ENCODE measurements at places on chromosomes 7 and 10. TPM values are rescaled to one million over a fixed set of nuclear protein-coding genes. Genes with fewer than 3 reads are reported as not detected.

GARIN1A gene
- 1.4 TPM for total RNA-seq

PTF1A gene
- not detected for total RNA-seq

COL1A2 gene
- 2.5 TPM for total RNA-seq

HGF gene
- total RNA-seq = not detected

CLCN1 gene
- not detected for total RNA-seq

TMEM236 gene
- total RNA-seq = 0.07 TPM

PAPOLB gene
- not detected for total RNA-seq

EBLN1 gene
- total RNA-seq = not detected

TYSND1 gene
- total RNA-seq = 38.7 TPM

DNA sequence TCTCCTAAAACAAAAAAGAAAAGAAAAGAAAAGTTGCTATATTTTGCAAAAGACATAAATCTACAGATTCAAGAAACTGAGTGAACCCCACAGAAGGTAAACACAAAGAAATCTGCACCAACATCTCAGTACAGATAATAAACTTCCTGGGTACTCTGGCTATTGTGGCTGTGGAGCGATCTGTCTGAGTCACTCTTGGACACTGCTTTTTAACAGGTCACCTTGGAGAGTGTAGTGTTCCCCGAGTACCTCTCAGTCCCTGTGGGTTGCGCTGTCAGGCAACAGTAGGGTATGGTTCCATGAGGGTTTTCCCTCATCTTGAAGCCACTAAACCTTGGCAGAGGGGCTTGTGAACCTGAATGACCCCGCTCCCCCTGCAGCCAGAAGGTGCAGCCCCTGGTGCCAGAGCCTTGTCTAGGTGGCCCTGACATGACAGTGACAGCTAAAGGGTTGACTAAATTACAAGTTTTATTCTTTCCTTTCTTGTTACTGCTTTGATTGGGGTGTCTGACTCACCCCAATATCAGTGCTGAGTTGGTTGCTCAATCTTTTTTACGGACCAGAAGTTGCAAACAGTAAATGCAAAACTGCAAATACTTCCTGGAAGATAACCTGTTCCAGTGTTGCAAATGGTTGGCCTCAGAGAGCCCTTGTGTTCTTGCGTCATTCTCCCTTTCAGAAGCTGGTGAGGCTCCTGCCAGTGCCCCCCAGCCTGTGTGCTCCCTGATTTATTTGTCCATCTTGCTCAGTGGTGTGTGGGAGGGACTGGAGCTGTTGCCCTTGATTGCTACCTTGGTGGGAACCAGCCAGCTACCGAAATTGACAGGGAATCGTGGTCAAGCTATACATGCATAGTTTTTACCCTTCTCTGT lies 30.6 kb downstream of the POR start:
- no peaks in the 10 kb centered on the region for H3K4me1 ChIP-seq
- H3K27me3 ChIP-seq = no peaks in the 10 kb centered on the region
- H3K36me3 ChIP-seq = peaks cover 2% of the 10 kb centered on the region
- H3K27ac ChIP-seq = no peak overlapping the region

- no peak overlapping the region for H3K4me3 ChIP-seq
- H3K4me1 ChIP-seq = no peaks in the 10 kb centered on the region
- DNase-seq = no peak
- peaks cover 12% of the 10 kb centered on the region for H3K27me3 ChIP-seq
- H3K36me3 ChIP-seq = no peaks in the 10 kb centered on the region
These were observed 54.0 kb upstream of the CACUL1 start for GRCh38 chr10:118808601-118809356.

DNA sequence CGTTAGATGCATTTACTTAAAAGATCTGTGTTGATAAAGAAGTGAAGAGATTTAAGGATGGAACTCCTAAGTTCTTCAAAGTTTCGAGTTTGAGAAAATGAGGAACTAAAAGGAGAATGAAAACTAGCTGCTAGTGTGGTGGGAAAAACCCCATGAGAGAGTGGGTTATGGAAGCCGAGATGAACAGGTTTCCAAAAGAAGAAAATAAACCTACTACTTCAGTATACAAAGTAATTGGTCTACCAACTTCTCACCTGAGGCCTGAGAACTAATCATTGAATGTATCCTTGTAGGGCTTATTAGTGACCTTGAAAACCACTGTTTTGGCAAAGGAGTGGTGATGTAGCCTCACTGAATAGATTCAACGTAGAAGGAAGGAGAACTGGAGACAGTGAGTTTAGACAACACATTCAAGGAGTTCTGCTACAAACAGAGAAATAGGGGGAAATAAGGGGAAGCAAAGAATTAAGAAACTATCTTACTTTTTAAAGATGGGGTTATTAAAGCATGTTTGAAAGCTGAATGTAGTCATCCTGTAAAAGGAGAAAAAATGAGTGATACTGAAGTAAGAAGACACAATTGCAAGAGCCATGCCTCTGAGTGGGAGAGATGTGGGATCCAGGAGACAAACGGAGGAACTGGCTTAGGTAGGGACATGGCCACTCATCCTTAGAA lies 50.8 kb downstream of the CH25H start:
- H3K36me3 ChIP-seq = no peaks in the 10 kb centered on the region
- no peak overlapping the region for H3K4me3 ChIP-seq
- H3K27ac ChIP-seq = no peak overlapping the region

GRCh38 chr7:19404912-19405329 lies 259.7 kb upstream of the FERD3L start:
- H3K4me1 ChIP-seq = no peaks in the 10 kb centered on the region
- no peak for DNase-seq
- no peak overlapping the region for H3K4me3 ChIP-seq
- no peak overlapping the region for H3K27ac ChIP-seq

- no peak overlapping the region for H3K27ac ChIP-seq
- peaks cover 21% of the 10 kb centered on the region for H3K4me1 ChIP-seq
- H3K36me3 ChIP-seq = no peaks in the 10 kb centered on the region
- H3K4me3 ChIP-seq = no peak overlapping the region
- DNase-seq = no peak
These were observed 2.8 kb upstream of the RSU1 start for GRCh38 chr10:16820018-16820417.

DNA sequence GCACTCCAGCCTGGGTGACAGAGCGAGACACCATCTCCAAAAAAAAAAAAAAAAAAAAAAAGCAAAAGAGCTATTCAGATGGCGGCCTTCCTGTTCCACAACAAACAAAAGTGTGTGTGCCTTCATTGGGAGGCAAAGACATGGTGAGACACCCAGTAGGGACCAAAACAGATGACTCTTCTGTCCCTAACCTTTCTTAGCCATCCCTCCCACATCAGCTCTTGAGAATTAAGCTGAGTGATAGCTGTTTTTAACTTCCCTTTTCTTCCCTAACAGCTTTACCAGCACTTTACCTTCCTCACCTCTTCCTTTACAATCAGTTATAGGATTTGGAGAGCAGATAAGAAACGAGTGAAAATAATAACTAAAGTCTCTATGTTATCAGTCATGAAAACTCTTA lies 48.2 kb downstream of the ARMH3 start:
- no peak overlapping the region for H3K4me3 ChIP-seq
- H3K4me1 ChIP-seq = no peaks in the 10 kb centered on the region
- no peaks in the 10 kb centered on the region for H3K27me3 ChIP-seq
- H3K27ac ChIP-seq = no peak overlapping the region
- H3K36me3 ChIP-seq = peaks cover 49% of the 10 kb centered on the region

DNA sequence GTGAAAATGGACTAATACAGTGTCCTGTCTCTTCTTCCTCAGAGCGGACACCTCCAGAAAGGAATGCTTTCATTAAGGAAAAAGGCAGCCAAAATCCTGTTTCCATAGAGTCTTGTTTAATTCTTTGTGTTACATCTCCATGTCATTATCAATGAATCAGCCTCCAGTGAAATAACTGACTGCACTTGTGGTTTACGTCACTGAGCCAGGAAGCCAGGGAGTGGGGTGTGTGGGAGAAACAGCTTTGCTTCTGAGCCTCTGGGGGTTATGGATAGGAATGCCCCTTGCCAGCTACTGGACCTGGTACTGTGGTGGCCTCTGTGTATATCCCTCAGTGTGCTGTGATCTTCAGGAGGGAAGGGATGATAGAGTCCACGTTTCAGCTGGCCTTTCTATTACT lies 416.8 kb downstream of the GALNT17 start:
- no peak overlapping the region for H3K27ac ChIP-seq
- H3K4me3 ChIP-seq = no peak overlapping the region
- H3K27me3 ChIP-seq = no peaks in the 10 kb centered on the region
- H3K4me1 ChIP-seq = no peaks in the 10 kb centered on the region

DNA sequence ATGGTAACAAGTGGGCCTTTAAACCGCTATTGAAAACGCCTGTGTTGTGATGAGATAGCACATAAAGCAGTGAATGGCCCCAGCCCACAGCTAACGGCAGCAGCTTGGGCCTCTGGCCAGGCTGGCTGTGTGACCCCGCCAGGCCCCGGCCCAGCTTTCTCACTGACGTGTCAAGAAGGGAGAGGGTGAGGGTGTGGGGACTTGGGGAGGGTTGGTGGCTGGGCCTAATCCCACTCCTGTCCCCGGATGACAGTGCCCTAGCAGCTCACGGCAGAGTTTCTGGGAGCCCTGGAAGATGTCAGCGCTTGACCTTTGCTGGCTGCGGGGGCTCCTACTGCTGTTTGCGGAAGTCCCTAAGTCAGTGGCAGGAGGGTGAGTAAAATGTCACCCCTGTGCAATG lies 88.9 kb upstream of the SHH start:
- peaks cover 18% of the 10 kb centered on the region for H3K27me3 ChIP-seq
- no peak overlapping the region for H3K27ac ChIP-seq
- H3K36me3 ChIP-seq = no peaks in the 10 kb centered on the region
- no peak for DNase-seq
- H3K4me3 ChIP-seq = no peak overlapping the region
- no peaks in the 10 kb centered on the region for H3K4me1 ChIP-seq

GRCh38 chr10:101818872-101819633 lies 809 bp upstream of the OGA start:
- H3K27me3 ChIP-seq = no peaks in the 10 kb centered on the region
- H3K4me3 ChIP-seq = peak overlapping the region; percentile 95
- DNase-seq = no peak
- no peaks in the 10 kb centered on the region for H3K36me3 ChIP-seq

DNA sequence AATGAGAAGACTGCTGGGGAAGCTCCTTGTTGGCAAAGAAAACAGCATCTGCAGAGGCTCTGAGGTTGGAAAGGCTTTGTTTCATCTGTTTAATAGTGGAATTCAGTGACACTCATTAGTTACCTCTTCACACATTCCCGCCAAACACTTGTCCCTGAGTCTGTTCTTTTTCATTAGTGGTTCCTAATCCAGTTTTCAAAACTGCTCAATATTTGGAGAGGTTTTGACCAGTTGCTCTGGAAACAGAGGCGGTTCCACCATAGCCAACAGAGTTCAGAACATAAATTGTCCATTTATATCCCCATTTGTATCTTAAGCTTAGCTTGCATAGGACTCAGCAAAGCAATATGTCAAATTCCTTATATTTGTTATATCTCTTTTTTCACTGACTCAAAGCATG lies 754.6 kb downstream of the AUTS2 start:
- DNase-seq = no peak
- H3K27me3 ChIP-seq = no peaks in the 10 kb centered on the region

- no peaks in the 10 kb centered on the region for H3K4me1 ChIP-seq
- H3K36me3 ChIP-seq = no peaks in the 10 kb centered on the region
- no peaks in the 10 kb centered on the region for H3K27me3 ChIP-seq
- DNase-seq = no peak
- no peak overlapping the region for H3K27ac ChIP-seq
- H3K4me3 ChIP-seq = no peak overlapping the region
These were observed 188.5 kb downstream of the JAZF1 start for GRCh38 chr7:27992097-27992496.

- no peak for DNase-seq
- H3K27ac ChIP-seq = no peak overlapping the region
- H3K4me1 ChIP-seq = no peaks in the 10 kb centered on the region
- H3K36me3 ChIP-seq = no peaks in the 10 kb centered on the region
- no peaks in the 10 kb centered on the region for H3K27me3 ChIP-seq
These were observed 17.5 kb downstream of the LAMB4 start for GRCh38 chr7:108112683-108113082.

GRCh38 chr7:25179325-25179724 lies 49.0 kb downstream of the NPVF start:
- no peaks in the 10 kb centered on the region for H3K36me3 ChIP-seq
- H3K27me3 ChIP-seq = no peaks in the 10 kb centered on the region
- no peak overlapping the region for H3K27ac ChIP-seq
- H3K4me1 ChIP-seq = no peaks in the 10 kb centered on the region
- DNase-seq = no peak

DNA sequence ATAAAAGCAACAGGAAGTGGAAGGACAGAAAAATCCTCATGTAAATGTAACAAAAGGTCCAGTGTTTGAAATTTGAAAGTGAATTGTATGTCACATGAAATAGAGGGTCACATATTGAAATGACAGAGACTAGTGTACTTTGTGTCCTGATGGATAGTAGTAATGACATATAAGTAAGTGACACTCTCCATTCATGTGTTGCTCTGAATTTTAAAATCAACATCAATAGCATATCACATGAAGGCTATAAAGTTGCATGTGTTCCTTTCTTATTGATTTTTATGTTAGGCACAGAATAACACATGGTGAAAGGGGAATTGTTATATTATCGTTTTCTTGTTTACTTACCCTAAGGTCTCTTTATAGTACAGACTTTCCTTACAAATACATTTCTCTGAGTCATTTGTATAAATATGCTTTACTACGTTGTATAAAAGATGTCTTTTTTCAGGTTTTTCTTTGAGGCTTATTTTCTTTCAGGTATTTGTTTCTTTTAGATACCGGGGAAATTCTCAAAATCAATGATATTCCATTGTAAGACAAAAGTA lies 104.6 kb upstream of the CACNA2D1 start:
- H3K36me3 ChIP-seq = no peaks in the 10 kb centered on the region
- DNase-seq = no peak
- H3K4me1 ChIP-seq = no peaks in the 10 kb centered on the region
- H3K27ac ChIP-seq = no peak overlapping the region
- no peak overlapping the region for H3K4me3 ChIP-seq
- no peaks in the 10 kb centered on the region for H3K27me3 ChIP-seq

DNA sequence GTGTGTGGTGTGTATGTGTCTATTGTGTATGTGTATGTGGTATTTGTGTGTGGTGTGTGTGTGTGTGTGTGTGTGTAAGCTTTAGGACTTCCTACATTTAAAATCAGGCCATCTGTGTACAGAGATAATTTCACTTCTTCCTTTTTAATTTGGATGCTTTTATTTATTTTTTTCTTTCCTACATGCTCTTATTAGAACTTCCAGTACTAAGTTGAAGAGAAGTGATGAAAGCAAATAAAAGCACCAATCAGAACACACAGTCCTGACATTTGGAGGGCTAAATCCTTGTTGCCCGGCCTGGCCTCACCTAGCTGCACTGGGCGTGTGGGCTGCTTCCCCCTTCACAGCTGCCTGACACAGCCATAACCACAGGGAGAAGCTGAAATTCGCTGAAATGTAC lies 3.8 kb upstream of the MRC1 start:
- H3K27ac ChIP-seq = no peak overlapping the region
- H3K4me1 ChIP-seq = no peaks in the 10 kb centered on the region
- no peak overlapping the region for H3K4me3 ChIP-seq
- no peak for DNase-seq
- no peaks in the 10 kb centered on the region for H3K36me3 ChIP-seq
- no peaks in the 10 kb centered on the region for H3K27me3 ChIP-seq

GRCh38 chr10:99731306-99732032 lies 458 bp downstream of the COX15 start:
- H3K27ac ChIP-seq = peak overlapping the region; percentile 79
- peaks cover 17% of the 10 kb centered on the region for H3K4me1 ChIP-seq
- H3K4me3 ChIP-seq = peak overlapping the region; percentile 75
- H3K36me3 ChIP-seq = peaks cover 19% of the 10 kb centered on the region
- DNase-seq = no peak
- H3K27me3 ChIP-seq = no peaks in the 10 kb centered on the region
